Stimulated activated CD8-positive, alpha-beta memory T cell treated with anti-CD3 and anti-CD28 coated beads, Interleukin-2, amount 100 ng/mL, for 1 hour (primary cell): ENCODE measurements at places on chromosomes 2 and 18.
A peak's percentile ranks its signal among the peaks of the same experiment; 100 is the strongest.

DNA sequence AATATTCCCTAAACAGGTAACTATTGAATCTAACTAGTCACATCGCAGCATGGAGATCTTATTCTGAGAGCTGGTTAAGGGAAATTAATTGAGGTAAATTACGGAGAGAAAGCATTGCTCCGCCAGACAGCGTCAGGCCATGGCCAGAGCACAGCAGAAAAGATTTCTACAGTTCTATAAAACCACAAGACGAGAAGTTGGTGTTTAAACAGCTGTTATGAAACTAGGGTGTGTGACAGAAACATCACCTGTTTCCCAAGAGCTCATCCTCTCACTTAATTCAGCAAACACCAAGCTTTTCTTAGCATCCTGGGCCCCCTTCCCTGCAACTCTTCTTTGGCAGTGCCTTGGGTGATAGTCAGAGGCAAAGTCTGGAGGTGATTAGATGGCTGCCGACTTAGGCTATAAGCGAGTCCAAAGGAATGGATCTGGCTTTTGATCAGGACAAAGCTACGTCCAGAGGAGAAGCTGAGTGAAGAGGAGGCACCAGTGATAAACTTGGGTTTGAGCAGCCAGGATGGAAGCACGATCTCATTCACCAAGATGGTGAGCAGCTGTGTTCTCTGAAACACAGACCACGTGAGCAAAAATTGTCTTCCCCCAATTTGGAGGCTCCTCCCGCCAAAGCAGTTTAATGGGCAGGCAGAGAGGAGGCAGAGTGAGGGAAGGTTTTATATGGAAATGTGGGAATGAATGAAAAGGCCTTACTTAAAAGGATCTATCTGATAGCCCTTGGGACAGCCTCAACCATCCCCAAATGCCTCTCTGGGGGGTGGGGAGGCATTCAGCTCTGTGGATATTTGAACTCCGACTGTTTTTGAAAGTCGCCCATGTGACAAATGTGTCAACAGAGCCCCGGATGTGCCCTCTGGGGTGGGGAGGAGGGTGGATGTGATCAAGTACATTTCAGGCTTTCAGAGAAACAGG, 57.8 kb downstream of the PKDCC start:
- peak; percentile 47 for DNase-seq

DNA sequence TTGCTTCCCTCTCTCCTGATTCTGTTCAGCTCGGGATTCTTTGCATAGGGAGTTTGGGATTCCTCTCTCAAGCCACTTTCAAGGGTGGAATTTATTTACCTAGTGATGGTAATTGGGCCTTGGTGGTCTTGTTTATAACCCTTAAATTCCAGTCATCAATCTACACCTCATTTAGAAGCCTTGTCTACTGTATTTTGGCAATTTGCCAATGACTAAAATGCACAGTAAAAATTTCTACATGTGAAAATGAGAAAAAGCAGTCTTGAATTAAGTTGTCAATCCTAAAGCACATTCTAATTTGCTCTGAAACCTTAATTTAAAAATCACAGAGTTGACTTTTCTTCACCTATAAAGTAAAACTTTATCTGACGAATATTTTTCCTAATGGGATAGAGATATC, 749.2 kb upstream of the CRIM1 start:
- no peak for DNase-seq

- no peak for DNase-seq
Measured at GRCh38 chr2:228763379-228763981, 507.6 kb downstream of the PID1 start.

DNA sequence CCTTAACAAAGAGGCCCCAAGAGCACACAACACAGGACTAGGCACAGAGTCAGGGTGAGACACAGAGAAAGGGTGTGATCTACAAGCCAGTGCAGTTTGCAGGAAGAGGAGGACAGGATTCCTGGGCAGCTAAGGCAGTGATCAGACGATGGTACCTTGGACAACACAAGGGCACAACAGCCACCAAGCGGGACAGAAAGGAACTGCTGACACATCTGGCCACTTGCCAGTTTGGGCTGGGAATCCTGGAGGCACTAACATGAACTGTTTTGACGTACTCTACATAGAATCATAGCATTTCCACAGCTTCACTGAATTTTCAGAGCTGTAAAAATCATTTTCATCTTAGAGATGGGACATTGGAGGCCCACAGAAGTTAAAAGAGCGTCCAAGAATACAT, 221.5 kb upstream of the SLC35G4 start:
- no peak for DNase-seq

- no peak for DNase-seq
Measured at GRCh38 chr2:55327470-55328230, 58.6 kb upstream of the MTIF2 start.

DNA sequence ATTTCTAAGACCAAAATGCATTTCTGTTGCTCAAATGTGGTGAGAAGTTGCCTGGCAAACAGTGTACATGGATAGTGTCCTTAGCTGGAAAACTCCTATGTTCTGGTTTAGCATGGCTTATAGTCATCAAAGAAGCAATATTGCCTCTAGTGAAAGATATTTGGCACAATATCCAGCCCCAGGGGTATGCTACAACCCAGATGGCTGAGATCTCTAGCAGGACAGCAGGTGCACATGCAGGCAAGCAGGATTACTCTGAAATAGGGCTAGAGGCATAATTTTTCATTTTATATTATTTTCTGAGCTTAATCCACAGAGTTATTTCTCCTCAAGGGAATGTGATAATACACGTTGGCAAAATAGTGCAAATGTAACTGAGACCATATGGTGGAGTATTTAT, 34.0 kb downstream of the CCDC195 start:
- DNase-seq = no peak

DNA sequence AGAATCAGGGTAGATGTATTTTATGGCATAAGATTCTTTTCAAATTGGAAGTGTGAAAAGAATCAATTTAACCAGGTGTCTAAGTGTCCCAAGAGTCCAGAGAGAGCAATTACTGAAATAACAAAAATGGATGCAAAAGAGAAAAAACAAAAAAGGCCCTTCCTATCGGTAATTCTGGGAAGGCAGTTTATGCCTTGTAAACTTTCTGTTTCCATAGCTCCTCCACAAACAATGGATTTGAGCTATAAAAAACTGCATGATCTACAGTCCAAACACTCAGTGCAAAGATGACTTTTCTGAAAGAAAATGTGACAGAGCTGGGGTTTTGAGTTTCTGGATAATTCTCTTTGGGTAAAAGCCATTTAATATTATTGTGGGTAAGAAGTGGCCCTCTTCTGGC, 366.1 kb downstream of the EN1 start:
- DNase-seq = no peak

- no peak for DNase-seq
Measured at GRCh38 chr2:108323619-108324018, 34.9 kb downstream of the SULT1C2 start.

- DNase-seq = no peak
Measured at GRCh38 chr2:205770577-205770976, 88.3 kb downstream of the NRP2 start.

- DNase-seq = no peak
Measured at GRCh38 chr2:127048969-127049897, 57.7 kb downstream of the BIN1 start.

GRCh38 chr2:204274991-204275390, 270.3 kb upstream of the PARD3B start:
- no peak for DNase-seq

DNA sequence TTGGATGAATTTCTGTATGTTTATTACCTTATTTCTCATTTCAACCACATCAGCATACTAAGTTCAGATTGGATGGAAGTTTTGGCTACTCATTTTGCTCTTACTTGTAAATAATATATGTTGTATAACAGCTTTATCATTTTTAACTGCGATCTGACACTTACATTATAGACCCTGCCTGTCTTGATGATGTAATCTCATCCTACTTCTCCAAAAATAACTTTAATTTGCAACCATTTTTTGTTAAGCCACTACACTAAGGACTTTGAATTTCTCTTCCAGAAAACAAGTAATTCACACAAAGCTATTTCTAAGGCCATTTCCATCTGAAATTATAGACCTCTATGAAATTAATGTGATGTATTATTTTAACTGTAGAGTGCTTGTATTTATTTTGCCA, 240.7 kb downstream of the WDR7 start:
- no peak for DNase-seq

GRCh38 chr2:221243771-221244170, 328.3 kb downstream of the EPHA4 start:
- no peak for DNase-seq

DNA sequence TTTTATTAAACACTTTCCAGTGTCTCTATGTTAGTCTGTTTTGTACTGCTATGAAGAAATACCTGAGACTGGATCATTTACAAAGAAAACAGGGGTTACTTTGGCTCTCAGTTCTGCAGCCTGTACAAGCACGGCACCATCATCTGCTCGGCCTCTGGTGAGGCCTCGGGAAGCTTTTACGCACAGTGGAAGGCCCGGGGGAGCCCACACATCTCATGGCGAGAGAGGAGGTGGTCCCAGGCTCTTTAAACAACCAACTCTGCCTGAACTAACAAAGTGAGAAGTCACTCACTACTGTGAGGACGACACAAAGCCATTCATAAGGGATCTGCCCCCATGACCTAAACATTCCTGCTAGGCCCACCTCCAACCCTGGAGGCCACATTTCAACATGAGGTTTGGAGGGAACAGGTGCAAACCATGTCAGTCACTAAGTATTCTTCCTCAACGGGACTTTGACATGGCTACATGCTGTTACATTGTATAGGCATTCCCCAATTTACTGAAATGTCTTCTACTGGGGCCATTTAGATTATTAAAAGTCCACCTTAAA, 26.1 kb downstream of the CYB5A start:
- no peak for DNase-seq

DNA sequence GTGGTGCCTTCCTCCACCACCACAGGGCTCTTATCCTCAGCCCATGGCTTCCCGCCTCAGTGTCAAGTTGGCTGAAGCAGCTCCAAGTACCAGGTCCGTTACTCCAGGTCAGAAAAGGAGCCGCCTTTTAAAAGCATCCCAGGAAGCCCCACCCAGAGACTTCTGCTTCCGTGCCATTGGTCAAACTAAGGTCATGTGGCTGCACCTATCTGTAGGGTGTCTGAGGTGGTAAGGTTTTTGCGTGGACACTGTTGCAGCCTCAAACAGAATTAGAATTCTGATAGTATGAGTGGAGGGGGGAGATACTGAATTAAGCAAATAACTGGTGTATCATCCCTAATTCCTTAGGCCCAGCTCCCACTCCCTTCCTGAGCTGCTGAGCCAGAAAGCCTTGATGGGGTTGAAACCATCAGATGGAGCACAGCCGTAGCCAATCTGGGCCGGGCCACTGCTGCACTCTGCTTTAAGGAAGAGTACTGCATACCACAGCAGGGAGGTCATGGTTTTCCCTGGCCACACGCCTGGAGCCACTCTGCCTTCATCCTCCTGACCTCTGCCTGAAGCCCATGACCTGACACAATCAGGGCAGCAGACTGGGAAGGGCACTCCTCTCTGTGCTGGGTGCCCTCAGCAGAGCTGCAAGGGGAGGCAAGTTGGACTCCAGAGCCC, 8.4 kb downstream of the TMEM247 start:
- no peak for DNase-seq

GRCh38 chr2:236969767-236970655, 115.7 kb upstream of the COPS8 start:
- DNase-seq = no peak

DNA sequence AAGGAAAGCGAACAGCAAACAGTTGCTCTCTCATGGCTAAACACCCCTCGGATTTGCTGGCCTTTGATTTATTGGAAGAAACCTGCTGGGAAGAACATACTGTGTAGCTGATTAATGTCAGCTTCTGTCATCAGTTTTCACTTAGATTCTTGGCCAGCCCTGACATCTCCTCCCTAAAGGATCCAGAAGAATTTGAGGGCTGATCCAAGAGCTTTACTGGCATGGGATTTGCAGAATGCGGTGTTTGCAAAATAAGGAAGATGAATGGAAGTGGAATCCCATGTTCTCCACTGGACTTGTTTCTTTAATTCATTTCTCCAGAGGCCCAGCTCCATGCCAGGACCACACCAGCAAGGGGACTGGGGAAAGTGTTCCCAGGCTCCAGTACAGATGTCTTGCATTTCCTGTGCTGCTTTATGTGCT, 80.5 kb downstream of the RDH14 start:
- DNase-seq = no peak

DNA sequence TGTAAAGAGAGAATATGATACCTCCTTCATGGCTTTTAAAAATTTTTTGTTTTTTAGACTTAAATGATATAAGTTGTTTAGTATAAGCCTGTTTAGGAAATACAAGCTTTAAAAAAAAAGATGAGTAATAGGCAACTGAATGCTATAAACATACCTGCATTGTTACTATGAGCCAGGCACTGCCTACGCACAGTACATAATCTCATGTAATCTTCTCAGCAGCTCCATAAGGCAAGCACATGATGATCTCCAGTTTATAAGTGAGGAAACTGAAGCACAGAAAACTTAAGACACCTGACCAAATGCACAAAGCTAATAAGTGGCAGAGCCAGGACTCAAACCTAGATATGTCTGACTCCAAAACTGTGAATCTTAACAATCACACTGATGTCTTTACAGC, 156.3 kb upstream of the SLC1A4 start:
- no peak for DNase-seq

- DNase-seq = peak; percentile 58
Measured at GRCh38 chr2:199955339-199956061, at the start of the genes MAIP1 and TYW5. TSS of gene MAIP1 (plus strand) at chr2:199955582. CDS start at chr2:199955799, 217 bp downstream. TSS of gene TYW5 (minus strand) at chr2:199955491. CDS start at chr2:199955470, 21 bp downstream.

GRCh38 chr2:185187421-185187820, 551.2 kb upstream of the FSIP2 start:
- DNase-seq = no peak

GRCh38 chr2:195003881-195004471, 653.0 kb upstream of the SLC39A10 start:
- no peak for DNase-seq

- DNase-seq = no peak
Measured at GRCh38 chr2:216116418-216116817, 7.3 kb downstream of the XRCC5 start.

DNA sequence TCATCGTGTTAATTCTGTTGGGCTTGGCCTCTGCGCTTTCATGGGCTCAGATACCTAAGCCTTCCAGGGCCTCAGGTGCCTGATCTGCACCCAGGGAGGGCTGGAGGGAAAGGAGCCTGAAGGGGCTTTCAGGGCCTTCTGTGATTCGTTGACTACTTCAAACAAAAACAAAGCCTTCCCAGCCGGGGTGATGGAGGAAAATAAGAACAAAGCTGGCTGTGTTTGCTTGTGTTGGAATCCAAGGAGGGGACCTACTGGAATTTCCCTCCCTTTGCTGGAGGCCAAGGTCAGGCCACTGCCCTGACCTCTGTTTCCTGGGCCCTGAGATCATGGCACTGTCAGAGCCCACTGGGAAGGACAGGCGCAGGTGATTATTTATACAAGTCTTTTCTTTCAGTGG, 135.3 kb downstream of the KLHL29 start:
- no peak for DNase-seq

GRCh38 chr2:23286758-23287704, 97.9 kb upstream of the KLHL29 start:
- no peak for DNase-seq

GRCh38 chr18:45060102-45060501, 379.4 kb downstream of the SETBP1 start:
- no peak for DNase-seq

GRCh38 chr2:236047176-236047575, 121.0 kb downstream of the GBX2 start:
- no peak for DNase-seq

GRCh38 chr2:122706757-122707223, 951.3 kb downstream of the TSN start:
- no peak for DNase-seq

- no peak for DNase-seq
Measured at GRCh38 chr18:13660510-13660909, 65.8 kb downstream of the FAM210A start.
